ENCODE measurements at places on chromosomes 7 and 10.

DNA sequence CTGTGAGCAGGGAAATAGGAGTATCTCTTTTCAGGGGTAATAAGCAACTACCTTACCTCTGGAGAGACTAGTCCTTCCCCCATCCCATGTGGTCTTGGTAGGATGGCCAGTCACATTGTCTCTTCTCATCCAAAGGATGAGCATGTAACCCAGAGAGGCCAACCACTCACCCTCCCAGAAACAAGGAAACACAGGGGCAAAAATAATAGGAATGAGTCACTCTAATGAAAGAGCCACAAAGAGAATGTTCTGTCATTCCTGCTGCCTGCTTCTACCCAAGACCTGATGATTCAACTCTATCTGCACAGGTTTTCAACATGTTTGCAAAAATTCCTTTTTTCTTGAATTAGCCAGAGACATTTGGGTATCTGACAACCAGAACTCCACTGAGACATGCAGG is 99.3 kb upstream of the NFE2L3 start:
- no peak for DNase-seq

GRCh38 chr10:120981601-120982391 is 130.6 kb downstream of the WDR11 start:
- DNase-seq = no peak

- no peak for DNase-seq
Measured at GRCh38 chr10:130336617-130337304, 200.6 kb downstream of the GLRX3 start.

- DNase-seq = no peak
Measured at GRCh38 chr10:107056182-107056581, 108.3 kb downstream of the SORCS1 start.

DNA sequence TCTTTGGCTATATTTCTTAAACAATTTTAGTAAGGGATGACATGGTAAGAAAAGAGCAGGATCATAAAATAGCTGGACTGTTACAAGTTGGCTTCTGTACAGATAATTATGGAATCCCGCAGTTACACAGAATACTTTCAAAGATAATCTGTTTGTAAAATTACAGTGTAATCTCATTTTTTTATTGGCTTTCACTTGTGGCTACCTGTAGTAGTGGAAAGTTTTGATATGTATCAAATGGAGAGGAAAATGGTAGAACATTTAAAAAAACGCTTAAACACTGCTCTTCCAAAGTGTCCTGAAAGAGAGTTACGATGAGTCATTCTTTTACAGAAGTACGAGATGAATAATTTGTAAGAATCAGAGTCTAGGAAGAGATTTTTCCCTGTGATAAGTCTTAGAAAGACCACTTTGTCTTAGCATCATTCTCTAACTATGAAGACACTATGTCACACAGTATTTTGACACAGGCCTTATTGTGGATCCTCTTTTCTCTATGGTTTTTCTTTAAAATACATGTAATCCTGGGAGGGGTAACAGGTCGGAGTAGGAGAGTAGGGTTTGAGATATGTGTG is 215.0 kb upstream of the DKK1 start:
- no peak for DNase-seq

- no peak for DNase-seq
Measured at GRCh38 chr10:30687698-30688213, 58.2 kb upstream of the LYZL2 start.

DNA sequence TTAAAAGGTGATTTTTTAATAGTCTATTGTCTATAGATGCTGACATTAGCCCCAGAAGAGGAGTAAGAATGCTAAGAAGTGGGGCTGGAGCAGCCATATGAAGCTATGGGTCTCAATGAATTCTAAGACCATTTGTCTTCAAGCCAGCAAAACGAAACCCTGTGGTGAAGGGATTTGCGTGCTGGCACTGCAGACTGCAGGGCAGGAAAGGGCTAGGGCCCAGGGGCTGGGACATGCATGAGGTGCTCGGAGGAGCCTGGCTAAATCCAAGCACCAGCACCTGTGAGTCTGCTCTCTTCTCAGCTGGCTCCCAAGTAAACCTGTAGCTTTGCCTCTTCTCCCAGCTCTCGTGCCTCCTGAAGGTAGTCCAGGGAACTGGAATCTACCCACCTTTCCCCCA is 1.3 kb upstream of the NDST2 start:
- DNase-seq = no peak

- no peak for DNase-seq
Measured at GRCh38 chr10:111458256-111458655, 381.4 kb downstream of the ADRA2A start.

GRCh38 chr10:86312701-86313270 is 53.8 kb downstream of the GRID1 start:
- no peak for DNase-seq

All from AG04449 (cell line).